ENCODE measurements at places on chromosomes 1 and 21.

DNA sequence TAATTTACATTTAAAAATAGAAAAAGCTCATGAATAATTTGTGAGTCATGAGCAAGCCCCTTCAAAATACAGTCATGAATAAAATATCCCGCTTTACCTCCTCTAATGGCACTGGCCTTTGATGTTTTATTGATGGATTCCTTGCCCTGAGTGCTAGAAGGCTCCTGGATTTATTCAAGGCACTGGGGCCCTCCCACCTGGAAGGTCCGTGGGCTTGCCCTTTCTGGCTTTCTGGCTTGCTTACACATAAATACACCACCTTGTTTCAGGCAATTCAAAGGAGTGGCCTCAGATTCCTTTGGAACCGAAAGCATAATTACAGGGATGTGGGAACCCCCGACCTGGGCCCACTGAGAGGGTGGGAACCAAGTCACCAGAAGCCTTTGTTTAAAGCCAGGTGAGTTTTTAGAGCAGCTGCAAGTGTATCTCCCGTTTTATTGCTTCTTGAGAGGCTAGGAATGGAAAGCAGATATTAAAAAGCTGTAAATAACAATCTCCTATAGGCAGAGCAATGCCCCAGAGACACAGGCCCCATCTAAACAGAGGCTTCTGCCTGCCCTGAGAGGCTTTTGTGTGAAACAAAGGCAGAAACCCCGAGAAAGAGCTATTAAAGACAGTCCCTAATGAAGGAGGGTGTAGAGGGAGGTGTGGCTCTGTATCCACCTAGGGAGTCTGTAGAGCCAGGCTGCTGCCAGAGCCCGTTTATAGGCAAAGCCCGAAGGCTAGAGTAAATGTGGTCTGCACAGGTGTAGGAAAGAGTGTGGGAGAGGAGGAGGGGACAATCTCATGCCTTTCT lies 126.4 kb downstream of the FAM78B start:
- no peak for DNase-seq

DNA sequence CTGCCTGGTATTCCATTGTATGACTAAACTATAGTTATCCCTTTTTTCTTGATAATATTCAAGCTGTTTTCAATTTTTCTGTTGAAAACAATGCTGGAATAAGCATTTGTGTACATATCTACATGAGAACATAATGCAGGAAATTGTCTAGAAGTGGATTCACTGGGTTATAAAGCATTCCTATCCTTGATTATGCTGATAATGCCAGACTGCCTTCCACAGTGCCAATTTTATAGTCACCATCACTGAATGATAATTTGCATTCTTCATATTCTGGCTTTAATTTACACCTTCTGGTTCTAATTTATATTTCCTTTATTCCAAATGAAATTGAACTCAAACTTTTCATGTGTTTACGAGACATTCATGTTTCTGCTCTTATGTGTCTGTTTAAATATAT lies 651.0 kb upstream of the PLXNA2 start:
- no peak for DNase-seq

- DNase-seq, result no peak
Observed at GRCh38 chr1:231849981-231850380, 223.4 kb downstream of the DISC1 start.

DNA sequence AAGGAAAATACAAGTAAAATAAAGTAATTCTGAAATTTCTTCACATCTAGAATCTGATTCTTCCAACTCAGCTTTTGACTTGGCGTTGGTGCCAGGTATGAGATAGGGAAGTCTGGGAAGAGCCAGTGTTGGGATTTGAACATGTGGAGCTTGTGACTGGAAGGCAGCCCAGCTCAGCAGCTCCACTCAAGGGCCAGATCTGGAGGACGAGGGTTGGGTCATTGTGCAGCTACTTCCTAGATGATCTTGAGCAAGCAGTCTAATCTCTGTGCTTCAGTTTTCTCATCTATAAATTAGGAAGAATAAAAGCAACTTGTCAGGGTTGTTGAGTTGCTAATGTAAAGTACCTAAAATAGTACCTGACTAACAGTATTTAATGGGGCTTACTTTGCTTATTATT lies 5.0 kb downstream of the ADARB1 start:
- no peak for DNase-seq

DNA sequence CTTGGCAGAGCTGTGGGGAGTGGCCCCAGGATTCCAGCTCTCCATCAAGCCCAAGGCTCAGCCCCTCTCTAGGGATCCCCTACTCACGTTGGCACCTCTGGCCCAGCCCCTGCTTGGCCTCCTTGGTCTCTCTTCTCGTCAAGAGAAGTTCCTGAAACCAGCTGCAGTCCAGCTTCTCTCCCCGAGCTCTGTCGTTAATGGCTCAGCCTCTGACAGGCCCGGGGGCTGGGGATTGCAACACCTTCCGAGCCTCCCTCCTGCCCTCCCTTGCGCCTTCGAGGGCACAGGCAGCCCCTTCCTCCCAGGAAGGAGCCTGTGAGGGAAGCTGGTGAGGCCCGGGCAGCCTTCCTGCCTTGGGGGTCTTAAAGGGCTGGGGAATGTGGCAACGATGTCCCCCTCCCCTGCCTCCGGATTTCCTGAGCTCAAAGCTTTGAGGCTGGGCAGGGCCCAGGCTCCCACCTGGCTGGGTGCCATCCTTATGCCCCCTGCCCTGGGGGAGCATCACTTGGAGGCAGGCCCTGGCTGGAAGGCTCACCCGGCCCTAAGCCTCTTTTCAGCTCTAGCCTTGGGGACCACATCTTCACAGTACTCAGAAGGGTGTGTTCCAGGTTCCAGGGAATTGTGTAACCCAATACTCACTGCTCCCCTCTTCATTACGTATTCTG lies at the start of gene CSF3R:
Gene CSF3R (minus strand): TSS at position 190 of the 665 bp plus-strand sequence. CDS start 3,417 bp downstream, outside the sequence.
- no peak for DNase-seq

GRCh38 chr1:212254853-212255363 lies 30.3 kb upstream of the PPP2R5A start:
- no peak for DNase-seq

- no peak for DNase-seq
Observed at GRCh38 chr1:47231301-47232186, 481 bp downstream of the TAL1 start.

- DNase-seq, result no peak
Observed at GRCh38 chr1:154141240-154141639, 13.6 kb downstream of the NUP210L start.

- peak; percentile 34 for DNase-seq
Observed at GRCh38 chr21:17775431-17776126, 43.6 kb downstream of the C21orf91 start.

GRCh38 chr1:228958741-228959140 lies 223.5 kb downstream of the RHOU start:
- no peak for DNase-seq

GRCh38 chr1:59569198-59569597 lies 245.6 kb upstream of the HOOK1 start:
- DNase-seq, result no peak

GRCh38 chr1:228416217-228416933 lies at the start of gene TRIM17:
Gene TRIM17, minus strand, starts transcription at chr1:228416861. Its CDS starts 1,789 bp downstream, at chr1:228415072.
- DNase-seq, result no peak

GRCh38 chr1:18635891-18636595 lies 5.4 kb downstream of the PAX7 start:
- no peak for DNase-seq

DNA sequence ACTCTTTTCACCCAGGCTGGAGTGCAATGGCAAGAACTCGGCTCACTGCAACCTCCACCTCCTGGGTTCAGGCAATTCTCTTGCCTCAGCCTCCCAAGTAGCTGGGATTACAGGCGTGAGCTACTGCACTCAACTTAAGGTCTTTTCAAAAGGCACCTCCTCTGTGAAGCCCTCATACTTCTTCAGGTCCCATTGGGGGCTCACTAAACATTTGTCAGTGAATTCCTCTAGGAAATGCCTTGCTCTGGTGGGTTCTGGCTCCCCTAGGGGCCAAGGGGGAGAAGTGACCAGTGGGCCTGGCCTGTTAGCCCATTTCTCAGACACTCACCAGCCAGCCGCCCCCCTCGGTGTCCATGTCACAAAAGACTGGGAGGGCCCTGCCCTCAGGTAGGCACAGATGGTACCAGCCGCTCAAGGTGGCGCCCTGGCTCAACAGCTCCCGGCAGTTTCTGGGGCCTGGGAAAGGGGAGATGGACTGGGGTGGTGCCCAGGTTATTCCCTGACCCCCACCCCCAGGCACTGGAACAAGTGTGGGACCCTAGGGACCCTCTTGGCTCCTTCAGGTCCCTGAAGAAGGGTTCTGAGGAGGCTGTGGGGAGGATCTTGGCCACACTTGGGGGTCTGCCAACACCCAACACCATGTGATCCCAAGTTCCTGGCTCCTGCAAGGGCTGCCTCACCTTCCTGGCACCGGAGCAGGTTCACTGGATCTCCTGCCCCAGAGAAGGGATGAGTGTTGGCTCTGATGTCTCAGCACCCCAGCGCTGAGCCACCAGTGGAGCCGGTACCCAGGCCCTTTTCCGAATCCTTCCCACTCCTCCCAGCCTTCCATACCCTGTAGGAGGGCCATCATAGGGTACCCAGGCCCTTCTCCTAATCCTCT lies 1.6 kb downstream of the FCN3 start:
- no peak for DNase-seq

DNA sequence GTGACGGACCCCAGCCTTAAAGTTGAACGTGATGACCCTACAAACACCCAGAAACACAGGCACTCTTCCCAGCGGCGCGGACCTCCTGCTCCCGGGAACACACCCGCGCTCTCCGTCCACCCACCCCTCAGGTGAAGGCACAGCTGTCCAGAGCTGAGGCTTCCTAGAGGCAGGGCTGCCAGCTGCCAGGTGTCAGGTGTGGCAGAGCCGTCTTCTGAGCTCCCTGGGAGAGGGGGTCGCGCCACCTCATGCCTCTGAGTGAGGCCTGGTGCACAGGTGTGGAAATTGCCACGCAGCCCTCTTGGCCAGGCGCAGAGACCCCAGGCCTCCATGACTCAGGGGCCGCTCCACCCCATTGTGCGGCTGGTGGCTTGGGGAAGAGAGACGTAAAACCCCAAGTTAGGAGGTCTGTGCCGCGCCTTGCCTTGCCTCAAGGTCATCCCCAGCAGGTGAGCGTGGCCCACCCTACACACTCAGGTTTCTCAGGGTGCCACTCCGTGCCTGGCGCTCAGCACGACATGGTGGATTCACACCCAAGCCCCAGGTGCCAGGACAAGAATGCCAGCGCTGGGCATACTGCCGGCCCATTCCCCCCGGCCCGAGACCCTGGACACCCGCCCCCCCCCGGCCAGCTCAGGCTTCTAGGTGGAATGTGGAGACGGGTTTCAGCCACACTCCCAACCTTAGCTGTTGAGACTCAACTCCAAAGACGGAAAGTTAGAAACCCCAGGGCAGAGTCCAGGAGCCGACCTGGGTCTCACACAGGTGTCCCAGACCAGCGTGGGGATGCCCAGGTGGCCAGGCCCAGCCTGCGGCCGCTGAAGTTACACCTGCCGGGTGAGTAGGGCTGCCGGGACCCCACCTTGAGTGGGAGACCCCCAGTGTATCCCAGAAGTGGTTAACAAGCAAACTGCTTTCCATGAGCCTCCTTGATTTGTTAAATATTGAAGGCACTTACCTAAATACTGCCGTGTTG lies 8.4 kb downstream of the FAAP20 start:
- no peak for DNase-seq

DNA sequence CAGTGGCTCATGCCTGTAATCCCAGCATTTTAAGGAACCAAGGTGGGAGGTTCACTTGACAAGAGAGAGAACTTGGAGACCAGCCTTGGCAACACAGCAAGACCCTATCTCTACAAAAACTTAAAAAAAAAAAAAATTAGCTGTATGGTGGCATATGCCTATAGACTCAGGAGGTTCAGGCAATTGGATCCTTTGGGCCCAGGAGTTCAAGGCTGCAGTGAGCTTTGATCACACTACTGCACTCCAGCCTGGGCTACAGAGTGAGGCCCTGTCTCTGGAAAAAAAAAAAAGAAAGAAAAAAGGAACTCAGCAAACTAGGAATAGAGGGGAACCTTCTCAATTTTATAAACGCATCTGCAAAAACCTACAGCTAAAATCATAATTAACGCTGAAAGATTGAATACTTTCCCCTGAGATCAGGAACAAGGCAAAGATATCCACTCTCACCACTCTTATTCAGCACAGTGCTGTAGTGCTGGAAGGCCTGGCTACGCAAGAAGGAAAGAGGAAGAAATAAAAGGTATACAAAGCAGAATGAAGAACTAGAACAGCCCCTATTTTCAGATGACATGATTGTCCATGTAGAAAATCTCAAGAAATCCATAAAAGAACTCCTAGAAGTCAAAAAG lies 21.6 kb downstream of the HSF2BP start:
- no peak for DNase-seq

DNA sequence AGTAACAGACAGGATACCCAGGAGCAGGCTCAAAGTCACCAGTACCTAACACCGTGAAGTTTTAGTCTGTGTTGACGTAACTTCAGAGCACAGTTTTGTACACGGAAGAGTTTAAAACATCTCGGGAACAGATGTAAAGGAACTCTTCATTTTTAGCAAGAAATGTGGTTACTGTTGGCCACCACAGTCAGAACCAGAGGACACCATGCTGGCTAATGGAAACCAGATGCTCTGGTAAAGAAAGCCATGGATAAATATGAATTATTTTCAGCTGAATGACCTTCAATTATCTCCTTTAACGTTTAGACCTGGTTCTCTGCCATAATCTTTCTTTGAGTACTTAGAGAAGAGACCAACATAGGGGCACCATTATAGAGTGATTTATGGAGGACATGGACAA lies 115.9 kb downstream of the NTMT2 start:
- DNase-seq, result no peak

- DNase-seq, result no peak
Observed at GRCh38 chr1:8293118-8293517, 24.8 kb upstream of the SLC45A1 start.

DNA sequence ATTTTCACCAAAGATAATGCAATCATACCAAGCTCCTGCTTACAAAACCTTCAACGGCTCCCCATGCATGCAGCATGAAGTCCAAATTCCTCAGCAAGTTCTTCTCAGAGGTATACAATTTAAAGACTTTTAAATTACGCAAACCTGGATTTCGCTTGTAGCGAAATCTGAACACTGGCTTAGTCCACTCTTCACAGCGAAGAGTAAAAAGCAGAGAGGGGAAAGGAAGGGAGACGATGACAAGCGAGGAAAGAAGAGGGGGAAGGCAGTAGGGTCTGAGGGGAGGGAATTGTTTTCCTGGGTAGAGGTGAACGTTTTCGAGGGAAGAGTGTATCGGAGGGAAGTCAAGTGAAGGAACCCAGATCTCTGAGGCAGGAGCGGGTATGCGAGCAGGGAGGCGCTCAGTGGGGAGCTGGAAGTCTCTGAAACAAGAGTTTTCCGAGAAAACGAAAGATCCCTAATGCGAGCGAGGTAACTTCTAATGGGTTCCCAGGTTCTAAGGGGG lies 790 bp downstream of the TESK2 start:
- no peak for DNase-seq

DNA sequence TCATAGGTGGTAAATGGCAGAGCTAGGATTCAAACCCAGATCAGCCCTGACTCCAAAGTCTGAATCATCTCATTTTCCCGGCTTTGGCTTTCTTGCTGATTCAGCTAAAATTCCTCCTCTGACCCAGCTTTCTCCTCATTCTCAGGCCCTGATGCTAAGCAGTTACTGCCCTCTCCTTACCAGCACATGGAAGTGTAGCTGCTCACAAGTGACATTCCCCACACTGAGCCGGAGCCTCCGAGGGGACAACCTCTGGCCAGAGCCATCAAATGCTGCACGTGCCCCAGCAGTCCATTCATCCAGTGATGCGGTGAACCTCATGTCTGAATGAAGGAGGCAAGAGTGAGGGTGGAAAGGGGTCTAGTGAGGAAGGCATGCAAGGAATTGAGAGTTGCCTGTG lies 11.1 kb downstream of the ITGA10 start:
- no peak for DNase-seq

- DNase-seq, result no peak
Observed at GRCh38 chr1:53548031-53548491, 88.9 kb downstream of the DMRTB1 start.

GRCh38 chr1:222543817-222544216 lies 4.1 kb downstream of the HHIPL2 start:
- DNase-seq, result no peak

GRCh38 chr1:107123741-107124140 lies 17.1 kb upstream of the NTNG1 start:
- DNase-seq, result no peak
